ENCODE measurements at places on chromosomes 12 and 14. TPM values are rescaled to one million over a fixed set of nuclear protein-coding genes. Genes with fewer than 3 reads are reported as not detected.

The SLC4A8 gene
- 1.8 TPM for total RNA-seq

The PSMA3 gene
- total RNA-seq = 424 TPM

The NPFF gene
- total RNA-seq = not detected

- DNase-seq = no peak
These were observed 18.1 kb downstream of the CAMKK2 start for GRCh38 chr12:121278169-121279070.

DNA sequence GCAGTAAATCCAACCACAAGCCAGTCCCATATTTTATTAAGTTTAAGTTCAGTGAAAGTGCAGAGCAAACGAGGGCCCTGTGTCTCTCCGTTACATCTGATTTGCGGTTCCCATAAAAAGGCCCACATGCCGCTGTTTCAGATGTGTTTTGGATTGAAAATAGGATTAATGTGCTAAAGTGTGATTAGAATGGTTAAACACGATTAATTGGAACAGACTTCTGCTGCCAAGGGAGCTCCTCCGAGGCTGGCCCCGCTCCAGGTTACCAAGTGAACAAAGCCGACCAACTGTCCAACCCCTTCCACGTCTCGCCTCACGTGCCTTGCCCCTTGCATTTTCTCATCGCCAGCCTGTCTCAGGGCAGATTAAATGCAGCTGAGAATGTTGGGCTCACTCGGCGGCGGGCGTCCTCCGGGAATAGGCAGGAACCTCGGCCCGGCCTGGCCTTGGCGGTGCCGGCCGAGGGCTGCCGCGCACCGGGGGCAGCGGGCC, 166.5 kb upstream of the GSC start:
- no peak for DNase-seq

GRCh38 chr12:59185295-59185694, 265.0 kb upstream of the LRIG3 start:
- no peak for DNase-seq

- DNase-seq = no peak
These were observed 6.8 kb downstream of the USP5 start for GRCh38 chr12:6858799-6859198.

DNA sequence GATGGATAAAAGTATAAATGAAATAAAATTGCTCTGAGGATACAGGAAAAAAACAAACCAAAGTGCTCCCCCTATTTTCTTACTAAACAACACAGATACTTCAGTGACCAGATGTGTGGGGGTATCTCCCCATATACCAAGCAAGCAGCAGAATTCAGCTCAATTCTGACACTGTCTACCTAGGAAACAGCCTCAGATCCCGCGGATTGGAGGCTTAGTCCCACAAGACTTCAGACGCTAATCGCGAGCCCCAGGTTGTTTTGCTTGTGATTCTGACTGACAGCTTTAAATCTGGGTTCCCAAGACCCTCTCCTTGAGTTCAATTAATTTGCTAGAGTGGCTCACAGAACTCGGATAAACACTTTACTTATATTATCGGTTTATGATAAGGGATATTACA, 17.3 kb downstream of the NFKBIA start:
- no peak for DNase-seq

GRCh38 chr12:93968536-93969285, 179.7 kb upstream of the PLXNC1 start:
- DNase-seq = no peak

DNA sequence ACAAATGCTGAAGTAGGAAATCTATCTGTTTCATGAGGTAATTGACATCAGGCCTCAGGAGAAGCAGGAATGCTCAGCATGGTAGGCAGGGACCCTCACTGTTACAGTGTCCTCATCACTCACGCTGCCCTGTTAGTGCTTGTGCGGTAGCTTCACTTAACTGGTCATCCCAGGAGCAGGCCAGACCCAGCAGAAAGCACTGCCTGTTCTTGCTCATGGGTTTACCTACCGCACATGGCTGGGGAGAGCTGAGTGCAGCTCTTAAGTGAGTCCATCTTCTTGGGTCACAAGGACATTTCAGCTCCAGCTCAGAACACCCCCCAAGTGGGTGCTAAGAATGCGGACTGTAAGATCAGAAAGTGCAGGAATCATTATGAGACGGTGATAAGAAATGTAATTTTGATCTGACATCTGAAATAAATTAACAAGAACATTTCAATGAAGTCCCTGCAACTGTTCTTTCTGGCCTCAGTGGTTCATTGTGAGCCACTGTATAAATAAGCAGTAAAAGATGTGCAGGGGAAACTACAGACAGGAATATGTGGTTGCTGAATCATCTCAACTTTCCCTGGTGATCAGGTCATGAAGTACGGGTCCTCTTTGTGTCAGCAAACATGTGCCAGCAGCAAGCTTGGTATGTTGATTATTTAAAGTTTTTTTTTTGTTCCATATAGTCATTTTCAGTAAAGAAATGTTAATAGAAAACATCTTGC, 757.7 kb upstream of the TMEM132C start:
- no peak for DNase-seq

GRCh38 chr12:38555620-38556591, 239.3 kb downstream of the ALG10B start:
- no peak for DNase-seq

DNA sequence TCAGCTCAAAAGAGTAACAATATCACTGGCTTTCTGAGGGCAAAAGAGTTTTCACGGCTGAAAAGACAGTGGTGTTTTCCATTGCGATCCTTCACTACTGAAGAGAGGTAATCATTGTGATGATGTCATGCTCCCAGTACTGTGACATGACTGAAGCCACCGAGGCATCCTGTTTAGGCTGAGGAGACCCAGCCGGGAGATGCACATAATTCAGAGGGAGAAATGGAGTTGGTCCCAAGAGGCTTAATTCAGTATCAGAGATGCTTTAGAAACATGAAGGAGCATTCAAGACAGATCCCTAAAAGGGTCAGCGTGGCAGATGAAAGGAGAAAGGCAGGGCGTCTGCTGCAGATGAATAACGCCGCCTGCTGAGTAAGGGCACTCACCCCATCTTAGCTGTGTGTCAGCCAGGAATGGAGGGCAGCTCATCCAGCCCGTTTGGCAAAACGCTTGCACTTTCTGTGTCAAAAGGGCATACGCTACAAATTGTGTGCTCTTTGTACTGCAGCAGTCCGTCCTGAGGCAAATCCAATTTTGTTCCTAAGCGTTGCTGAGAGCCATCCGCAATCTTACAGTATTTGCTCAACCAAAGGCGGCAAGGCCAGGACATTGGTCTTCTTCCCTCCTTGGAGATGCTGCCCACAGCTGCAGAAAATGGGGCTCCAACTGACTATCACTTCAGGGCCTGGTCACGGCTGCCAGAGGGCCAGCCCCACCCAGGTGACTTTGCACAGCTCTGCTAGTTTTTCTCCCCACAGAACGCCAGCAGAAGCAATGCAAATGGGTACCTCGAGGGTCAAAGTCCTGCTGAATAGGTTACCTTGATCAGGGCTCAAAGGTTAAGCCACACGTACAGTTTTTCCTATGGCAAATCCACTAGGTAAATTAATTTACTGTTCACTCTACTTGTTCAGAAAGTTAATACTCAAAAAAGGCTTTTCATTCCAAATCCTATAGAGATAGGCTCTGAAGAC, 23.5 kb downstream of the CCDC92 start:
- DNase-seq = no peak

DNA sequence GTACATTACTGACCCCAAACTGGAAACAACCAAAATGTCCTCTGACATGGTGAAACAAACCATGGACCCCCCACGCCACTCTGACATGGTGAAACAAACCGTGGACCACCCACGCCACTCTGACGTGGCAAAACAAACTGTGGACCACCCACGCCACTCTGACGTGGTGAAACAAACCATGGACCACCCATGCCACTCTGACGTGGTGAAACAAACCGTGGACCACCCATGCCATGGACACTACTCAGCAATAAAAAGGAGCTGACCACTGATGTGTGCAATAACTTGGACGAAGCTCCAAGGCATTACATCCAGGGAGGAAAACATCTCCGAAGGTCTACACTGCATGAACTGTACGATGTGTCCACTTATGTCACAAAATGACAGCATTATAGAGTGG, 3.1 kb upstream of the GOLGA3 start:
- no peak for DNase-seq

- no peak for DNase-seq
These were observed 64.9 kb downstream of the GPHN start for GRCh38 chr14:66572826-66573225.

All from activated naive CD4-positive, alpha-beta T cell treated with anti-CD3 and anti-CD28 coated beads for 36 hours (primary cell).